ENCODE measurements at places on chromosomes 5 and 9. TPM values are rescaled to one million over a fixed set of nuclear protein-coding genes. Genes with fewer than 3 reads are reported as not detected.

- no peak for DNase-seq
Measured at GRCh38 chr5:79241535-79241979, 5.6 kb downstream of the JMY start.

GRCh38 chr9:137199411-137200121 lies 975 bp downstream of the TPRN start:
- no peak for DNase-seq

GRCh38 chr9:73613092-73613701 lies 461.5 kb downstream of the ANXA1 start:
- no peak for DNase-seq

CTXN3 gene
- not detected for total RNA-seq

DNA sequence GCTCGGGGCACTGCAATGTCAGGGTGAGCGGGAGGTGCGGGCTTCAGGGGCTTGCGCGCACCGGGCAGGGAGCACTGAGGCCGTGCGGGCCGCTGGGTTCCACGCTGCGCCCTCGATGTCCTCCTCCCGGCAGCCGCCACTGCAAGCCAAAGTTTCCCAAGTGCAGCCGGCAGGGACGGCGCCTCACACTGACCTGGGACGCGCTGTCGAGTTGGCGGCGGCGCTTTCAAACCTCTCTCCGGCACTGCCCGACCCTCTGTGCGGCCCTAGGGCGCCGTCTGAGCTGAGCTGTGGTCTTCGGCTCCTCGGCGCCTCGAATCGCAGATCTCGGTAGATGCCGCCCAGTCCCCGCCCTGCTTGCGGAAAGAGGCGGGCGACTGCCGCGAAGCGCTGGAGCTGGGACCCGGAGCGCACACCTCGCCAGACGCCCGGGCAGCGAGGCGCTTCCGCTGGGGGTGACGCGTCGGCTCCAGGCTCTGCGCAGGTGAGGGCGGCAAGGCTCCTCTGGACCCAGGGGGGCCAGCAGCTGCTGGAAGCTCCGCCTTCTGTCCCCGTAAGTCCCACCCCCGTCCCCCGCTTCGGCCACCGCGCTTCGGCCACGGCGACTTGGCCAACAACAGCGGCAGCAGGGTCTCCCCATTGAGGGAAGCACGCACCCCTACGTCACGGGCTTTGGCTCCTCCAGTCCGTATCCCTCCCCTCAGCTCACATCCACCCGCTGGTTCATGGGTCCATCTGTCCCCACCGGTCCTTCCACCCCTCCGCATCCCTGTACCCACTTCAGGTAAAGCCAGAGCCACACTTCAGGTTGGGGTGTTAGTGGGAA lies at the start of gene ANKRD34B:
ANKRD34B (minus strand) TSS at position 320 of the 826 bp plus-strand sequence. CDS start 10,261 bp downstream, outside the sequence.
- DNase-seq = peak; percentile 12

PRR16 gene
- total RNA-seq = not detected

EQTN gene
- not detected for total RNA-seq

DNA sequence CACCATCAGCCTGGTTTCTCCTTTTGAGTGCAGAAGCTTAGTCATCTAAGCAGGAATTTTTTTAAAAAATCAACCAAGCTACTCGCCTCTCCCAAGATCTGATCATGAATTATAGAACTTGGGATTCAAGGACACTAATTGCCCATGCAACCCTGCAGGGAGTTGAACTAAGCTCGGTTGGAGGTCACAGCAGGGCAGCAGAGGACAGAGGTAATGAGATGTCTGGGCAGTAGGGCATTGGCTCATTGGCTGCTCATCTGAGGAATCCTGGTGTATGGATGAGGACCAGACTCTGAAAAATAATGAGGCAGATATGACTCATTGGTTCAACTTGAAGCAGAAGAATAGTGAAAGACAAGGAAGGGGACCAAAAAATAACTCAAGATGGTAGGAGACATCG lies 111.8 kb upstream of the TLE1 start:
- no peak for DNase-seq

ACER2 gene
- total RNA-seq = 5.0 TPM

- no peak for DNase-seq
Measured at GRCh38 chr9:99876190-99876589, 30.3 kb upstream of the STX17 start.

DNA sequence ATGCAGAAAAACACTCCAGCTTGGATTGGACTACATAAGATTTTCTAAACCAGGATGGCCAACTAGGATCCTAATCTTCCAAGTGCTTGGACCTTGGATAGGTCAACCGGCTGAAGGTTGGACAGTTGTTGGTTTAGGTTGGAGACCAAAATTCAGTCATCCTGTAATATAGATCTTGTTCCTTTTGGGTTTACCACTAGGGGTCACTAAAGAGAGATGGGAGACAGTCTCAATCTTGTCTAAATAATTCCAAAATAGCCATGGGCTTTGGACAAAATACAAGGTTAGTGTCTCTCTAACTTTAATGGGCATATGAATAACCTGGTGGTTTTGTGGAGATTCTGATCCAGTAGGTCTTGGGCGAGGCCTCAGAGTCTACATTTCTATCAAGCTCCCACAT lies 148.7 kb upstream of the ERCC6L2 start:
- DNase-seq = peak; percentile 48

DNA sequence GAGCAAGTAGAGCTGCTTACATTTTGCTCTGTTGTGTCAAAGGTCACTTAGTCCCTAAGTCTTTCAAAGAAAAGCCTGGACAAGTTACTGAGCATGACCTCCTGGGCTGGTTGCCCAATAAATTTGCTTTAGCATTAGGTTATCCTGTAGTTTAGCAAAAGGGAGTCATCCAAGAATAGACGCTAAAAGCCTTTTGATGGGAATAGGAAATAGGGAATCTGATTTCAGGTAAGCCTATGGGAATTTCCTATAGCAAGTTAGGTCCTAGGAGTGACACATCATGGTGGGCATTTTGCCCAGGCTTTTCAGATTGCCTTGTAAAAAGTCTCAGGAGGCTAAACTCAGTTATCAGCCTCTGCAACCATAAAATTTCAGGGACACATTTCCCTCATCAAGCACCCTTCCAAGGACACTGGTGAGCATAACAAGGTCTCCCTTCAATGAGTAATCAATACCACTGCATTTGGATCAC lies 67.6 kb upstream of the RANBP3L start:
- no peak for DNase-seq

DNA sequence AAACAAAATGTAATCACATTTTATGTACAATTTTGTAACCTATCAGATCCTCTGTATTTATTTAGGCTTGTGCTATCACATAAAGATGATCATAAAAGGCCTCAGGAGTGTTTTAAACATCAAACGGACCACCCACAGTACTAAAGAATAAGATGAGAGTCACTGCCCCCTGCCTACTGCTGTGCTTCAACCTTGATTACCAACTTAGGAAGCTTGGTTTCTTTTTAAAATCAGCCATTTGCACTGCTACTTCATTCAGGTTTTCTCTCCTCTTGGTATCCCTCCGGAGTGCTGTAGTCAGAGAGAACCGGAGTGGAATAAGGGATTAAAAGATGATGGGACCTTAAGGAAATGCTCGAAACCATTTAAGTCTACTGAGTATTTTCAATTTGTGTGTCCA lies 6.9 kb downstream of the C7 start:
- DNase-seq = no peak

- peak; percentile 16 for DNase-seq
Measured at GRCh38 chr5:173291722-173292658, 36.2 kb downstream of the STC2 start.

DNA sequence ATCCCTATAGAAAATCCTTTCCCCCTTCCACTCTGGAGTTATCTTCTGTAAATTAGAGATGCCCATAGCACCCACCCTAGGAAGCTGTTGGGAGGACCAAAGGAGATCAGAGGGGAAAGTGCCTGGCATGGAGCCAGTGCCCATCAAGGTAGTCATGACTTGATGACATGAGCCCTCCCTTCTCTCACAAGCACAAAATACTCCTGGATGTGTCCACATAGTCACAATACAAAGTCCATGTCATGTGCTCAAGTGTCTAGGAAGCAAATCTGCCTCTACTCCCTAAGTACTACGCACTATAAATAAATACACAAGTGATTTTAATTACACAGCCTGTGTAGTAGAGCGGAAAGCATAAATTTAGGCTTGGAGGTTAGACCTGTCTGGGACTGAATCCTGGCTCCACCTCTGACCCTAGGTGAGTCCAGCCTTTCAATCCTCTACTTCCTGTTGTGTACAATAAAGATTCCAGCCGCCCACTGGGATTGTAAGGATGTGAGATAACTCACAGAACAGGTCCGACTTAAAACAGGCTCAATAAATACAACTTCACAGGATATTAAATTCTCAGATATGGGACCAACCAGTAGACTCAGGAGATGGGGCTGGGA lies 30.6 kb downstream of the TTC39B start:
- no peak for DNase-seq

DNA sequence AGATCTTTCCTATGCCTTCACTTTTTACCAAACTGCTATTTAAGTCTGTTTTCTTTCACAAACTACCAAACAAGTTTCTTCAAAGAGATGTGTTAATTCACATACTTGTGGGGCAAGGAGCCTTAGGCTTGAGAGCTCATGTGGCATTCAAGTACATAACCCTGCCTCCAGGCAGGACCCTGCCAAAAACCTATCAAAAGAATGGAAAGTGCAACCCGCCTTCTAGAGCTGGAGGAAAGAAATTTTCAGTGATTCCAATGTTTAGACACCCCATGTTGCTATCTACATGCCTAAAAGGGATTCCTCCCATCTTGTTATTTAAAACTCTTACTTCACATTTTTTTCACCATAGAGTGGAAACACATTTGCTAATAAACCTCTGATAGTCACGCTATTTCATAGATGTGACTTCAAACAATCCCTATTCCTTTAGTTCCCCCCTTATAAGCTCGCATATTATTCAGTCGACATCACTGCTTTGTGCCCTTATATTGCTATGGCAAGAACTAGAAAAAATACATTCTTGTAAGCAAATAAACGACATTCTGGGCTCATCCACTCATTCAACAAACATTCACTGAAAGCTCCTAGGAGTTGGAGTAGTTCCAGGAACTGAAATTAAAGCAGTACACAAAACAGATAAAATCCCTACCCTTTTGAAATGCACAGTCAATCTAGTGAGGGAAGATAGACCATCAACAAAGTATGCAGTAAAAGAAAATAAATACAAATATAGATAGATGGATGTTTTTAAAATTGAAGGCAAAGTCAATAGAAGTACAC lies 518.1 kb downstream of the ELAVL2 start:
- DNase-seq = no peak

PIP5KL1 gene
- 1.0 TPM for total RNA-seq

SARDH gene
- total RNA-seq = under 0.01 TPM

- no peak for DNase-seq
Measured at GRCh38 chr9:131583836-131584555, 38.7 kb downstream of the PRRT1B start.

- no peak for DNase-seq
Measured at GRCh38 chr9:88535226-88536022, 446 bp downstream of the NXNL2 start.

GRCh38 chr5:14166437-14166836 lies 23.3 kb downstream of the TRIO start:
- DNase-seq = no peak

- DNase-seq = no peak
Measured at GRCh38 chr5:60453186-60453976, 246.6 kb downstream of the DEPDC1B start.

SPATA31D4 gene
- total RNA-seq = not detected

DNA sequence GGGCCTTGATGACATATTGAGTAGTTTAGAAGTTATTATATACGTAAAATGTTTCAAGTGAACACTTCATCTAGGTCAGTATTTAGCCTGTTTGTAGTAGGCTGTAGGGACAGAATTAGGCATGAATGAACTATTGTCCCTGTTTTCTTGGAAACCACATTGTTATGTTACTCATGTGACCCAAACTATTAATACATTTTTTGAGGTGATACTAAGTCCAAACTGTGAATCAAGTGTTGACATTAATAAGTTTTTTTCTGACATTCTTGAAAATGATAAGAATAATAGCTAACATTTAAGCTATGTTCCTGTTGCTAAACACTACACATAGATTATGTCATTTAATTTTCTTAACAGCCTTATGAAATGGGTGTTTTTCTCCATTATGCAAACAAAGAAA lies 1642.7 kb upstream of the WWC1 start:
- no peak for DNase-seq

FCHO2 gene
- total RNA-seq = 31.6 TPM

- DNase-seq = peak; percentile 42
Measured at GRCh38 chr5:65482296-65482735, 596 bp upstream of the ADAMTS6 start.

LHX2 gene
- not detected for total RNA-seq

- no peak for DNase-seq
Measured at GRCh38 chr5:6412811-6413210, 34.5 kb upstream of the MED10 start.

DNA sequence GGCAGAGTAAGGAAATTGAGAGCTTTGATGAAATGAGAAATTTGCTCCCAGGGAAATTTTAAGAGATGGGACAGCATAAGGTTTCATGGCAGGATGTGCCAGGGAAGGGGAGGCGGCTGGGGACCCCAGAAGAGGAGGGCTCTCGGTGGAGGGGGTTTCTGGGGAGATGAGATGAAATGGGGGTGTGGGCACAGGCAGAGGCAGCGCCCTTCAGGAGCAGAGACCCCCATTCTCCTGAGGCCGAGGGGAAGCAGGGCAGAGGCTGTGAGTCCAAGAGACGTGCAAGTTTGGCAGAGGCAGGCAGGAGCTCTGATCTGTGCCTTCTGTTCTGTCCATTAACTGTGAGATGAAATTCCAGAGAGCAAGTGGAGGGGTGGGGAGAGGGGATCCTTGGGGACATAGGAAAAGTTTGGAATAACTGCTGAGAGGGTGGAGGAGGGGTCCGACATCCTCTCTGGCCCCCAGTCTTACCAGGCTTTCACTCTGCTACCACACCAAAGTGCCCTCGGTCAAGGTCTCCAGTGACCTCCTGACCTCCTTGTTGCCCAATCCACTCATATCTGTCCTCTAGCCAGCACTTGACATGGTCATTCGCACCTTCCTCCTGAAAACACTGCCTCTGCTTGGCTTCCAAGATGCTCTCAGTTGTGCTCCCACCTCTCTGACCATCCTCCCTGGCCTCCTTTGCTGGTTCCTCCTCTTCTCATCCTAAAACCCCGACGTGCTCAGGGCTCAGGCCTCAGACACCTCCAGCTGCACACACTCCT lies 108.1 kb upstream of the MVB12B start:
- DNase-seq = no peak

GRCh38 chr9:133286523-133286922 lies 11.5 kb upstream of the ABO start:
- DNase-seq = no peak

FOXD1 gene
- 0.13 TPM for total RNA-seq

- no peak for DNase-seq
Measured at GRCh38 chr5:98624145-98624880, 149.2 kb upstream of the RGMB start.

DMRT2 gene
- not detected for total RNA-seq

GRCh38 chr9:68983008-68983411 lies 30.9 kb downstream of the PRKACG start:
- no peak for DNase-seq

- peak; percentile 38 for DNase-seq
Measured at GRCh38 chr9:81598123-81598497, 91.2 kb downstream of the TLE1 start.

COL27A1 gene
- total RNA-seq = 1.1 TPM

DNA sequence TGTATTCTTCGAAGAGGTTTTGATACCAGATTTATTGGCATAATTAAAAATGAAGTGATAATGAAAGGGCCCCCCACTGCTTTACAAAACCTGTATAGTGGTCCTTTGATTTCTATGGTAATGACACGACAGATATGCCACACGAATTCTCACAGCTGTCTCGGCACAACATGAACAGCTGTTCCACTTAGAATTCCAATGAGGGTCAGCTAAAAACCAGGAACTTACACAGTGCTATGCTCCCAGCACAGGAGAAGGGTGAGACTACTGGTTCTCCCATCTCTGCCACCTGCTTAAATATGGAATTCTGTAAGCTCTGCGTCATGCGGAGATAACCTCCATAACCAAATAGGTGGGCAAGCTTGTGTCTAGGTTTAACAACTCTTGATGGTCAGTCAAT lies 183.0 kb upstream of the EFNA5 start:
- no peak for DNase-seq
